ENCODE measurements at places on chromosomes 4 and X.

- no peak for DNase-seq
Observed at GRCh38 chr4:173051716-173052115, 116.9 kb upstream of the GALNT7 start.

- no peak for DNase-seq
Observed at GRCh38 chrX:24668111-24668510, 21.0 kb upstream of the PCYT1B start.

- DNase-seq, result no peak
Observed at GRCh38 chrX:69069876-69070275, 95.4 kb downstream of the PJA1 start.

GRCh38 chr4:115259642-115260041, 146.2 kb upstream of the NDST4 start:
- no peak for DNase-seq

- peak; percentile 14 for DNase-seq
Observed at GRCh38 chrX:43656005-43656494, at the start of gene MAOA. Gene MAOA (plus strand): TSS chrX:43656299. CDS start chrX:43656342, 43 bp downstream.

DNA sequence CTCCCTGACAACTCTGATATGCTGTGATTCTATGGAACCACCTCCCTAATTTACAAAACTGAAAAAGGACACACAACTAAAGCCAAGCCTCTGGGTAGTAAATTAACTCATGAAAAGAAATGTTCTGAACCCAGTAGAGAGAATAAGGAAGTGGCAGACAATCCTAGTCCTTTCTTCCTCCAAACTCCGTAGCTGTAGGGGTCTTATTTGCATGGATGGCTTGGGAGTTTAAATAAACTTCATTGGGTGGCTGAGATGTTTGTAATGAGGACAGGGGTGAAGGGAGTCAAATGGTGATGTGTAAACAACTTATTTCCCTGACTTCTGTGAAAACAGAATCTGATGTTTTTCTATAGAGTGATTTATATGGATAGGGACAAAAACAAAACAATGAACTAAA, 59.3 kb downstream of the GPC3 start:
- DNase-seq, result no peak

DNA sequence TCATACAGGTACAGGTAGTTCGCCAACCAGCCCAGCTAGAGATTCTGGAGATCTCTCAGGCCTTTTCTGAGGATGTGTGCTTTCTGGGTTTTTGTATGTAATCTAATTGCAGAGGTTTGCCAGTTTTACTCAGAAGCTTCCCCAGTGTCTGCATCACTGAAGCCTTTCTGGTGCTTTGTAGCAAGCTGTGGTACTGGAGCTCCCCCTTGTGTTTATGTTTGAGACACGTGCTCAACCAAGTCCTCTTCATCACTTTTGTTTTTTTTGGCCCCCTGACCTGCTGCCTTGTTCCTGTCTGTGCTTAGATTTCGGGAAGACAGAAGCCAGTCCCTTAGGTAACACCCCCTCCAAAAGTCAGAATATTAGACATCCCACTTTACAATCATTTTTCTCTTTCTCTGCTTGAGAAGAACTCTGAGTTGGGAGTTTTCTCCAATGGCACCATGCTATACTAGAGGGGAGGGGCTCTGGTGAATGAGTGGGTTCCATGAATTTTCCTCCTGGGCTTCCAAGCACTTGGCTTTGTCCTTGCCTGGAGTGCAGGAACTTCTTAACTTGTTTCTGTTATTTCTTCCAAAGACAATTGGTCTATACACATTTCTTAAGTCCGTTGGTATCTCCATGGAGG, 128.4 kb upstream of the TBC1D9 start:
- peak; percentile 62 for DNase-seq

GRCh38 chrX:153299855-153300254, 21.7 kb downstream of the PNMA6F start:
- no peak for DNase-seq

DNA sequence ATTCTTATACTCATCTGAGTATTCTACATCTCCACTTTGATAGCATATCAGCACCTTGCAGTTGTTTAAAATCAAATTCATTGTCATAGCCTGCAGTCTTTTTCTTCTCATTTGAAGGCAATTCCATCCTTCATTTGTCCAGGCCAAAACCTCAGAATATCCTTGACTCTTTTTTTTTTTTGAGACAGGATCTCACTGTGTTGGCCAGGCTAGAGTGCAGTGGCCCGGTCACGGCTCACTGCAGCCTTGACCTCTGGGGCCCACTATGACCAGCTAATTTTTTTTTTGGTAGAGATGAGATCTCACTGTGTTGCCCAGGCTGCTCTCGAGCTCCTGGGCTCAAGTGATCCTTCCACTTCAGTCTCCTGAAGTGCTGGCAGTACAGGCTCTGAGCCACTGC, 2.6 kb downstream of the MRPL1 start:
- DNase-seq, result no peak

DNA sequence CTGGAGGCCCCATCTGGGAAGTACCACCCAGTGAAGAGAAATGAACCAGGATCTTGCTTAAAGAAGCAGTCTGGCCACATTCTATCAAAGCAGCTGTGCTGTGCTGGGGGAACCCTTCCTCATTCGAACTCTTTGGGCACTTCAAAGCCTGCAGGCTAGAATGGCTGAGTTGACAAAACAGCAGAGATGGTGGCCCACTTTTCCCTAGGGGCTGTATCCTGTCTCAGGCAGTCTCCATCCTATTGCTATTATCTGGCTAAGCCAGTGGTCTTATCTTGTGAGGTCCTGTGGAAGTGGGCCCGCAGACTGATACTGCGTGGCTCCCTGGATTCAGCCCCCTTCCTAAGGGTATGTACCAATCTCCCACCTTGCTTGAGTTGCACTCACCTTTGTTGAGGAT, 114.3 kb downstream of the VSIG4 start:
- no peak for DNase-seq

- DNase-seq, result no peak
Observed at GRCh38 chr4:142778430-142778829, 67.7 kb downstream of the INPP4B start.

- no peak for DNase-seq
Observed at GRCh38 chr4:146643812-146644401, 5.2 kb downstream of the POU4F2 start.

GRCh38 chr4:80361329-80361900, 25.9 kb downstream of the CFAP299 start:
- DNase-seq, result peak; percentile 28

DNA sequence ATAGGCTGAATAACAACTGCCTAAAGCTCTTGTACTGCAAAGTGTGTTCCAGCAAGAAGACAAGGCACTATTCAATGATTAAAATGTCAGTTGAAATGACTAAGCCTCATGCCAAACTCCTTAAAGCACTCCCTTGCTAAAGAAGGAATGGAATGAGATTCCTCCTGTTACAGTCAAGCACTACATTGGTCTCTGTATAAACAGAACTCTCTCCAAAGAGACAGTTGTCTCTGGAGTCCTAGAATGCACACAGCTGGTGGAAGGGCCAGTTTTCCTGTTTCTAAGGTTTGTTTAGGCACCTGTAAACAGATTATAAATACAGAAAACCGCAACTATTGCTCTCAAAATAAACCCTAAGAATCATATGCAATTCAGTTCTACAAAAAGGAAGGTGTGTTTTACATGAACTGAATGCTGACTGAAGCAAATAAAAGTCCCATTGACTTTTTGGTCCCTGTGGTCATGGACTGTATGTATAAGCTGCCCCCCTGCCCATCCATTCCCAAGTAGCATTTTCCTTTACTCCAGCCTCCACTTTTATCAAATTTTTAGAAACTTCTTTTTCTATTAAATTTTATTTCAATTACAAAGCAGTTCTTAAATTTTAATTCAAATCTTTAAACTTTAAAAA, 47.0 kb downstream of the FAT1 start:
- DNase-seq, result no peak

GRCh38 chr4:1302159-1302558, 12.5 kb downstream of the MAEA start:
- DNase-seq, result no peak

DNA sequence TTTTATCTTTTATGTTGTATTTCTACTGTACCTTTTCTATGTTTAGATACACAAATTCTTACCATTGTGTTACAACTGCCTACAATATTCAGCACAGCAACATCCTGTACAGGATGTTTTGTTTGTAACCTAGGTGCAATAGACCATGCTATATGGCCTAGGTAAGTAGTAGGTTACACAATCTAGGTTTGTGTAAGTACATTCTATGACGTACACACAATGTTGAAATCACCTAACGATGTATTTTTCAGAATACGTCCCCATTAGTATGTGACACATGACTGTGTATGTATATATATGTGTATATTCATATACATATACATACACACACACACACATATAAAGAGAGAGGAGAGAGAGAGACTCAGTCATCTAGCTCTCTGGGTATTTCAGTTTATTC, 103.5 kb downstream of the CLNK start:
- no peak for DNase-seq

GRCh38 chr4:4395849-4396627, 9.1 kb downstream of the NSG1 start:
- DNase-seq, result no peak

DNA sequence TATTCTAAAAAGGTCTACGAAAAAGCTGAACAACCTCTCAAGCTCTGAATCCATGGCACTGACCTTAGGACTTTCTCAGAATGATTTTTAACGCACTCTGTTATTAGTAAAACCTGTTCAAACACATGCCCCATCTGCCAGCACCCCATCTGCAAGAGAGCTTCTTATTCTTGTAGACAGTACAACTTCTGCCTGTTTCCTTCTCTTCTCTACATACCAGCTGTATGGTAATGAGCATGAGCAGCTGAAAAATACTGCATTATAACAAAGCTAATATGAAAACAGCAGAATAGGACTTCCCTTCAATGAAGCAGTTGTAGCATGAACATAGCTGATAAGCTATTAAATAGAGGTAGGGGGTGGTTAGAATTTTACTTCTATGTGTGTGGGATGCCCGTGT, 167.9 kb downstream of the FBXW7 start:
- no peak for DNase-seq

DNA sequence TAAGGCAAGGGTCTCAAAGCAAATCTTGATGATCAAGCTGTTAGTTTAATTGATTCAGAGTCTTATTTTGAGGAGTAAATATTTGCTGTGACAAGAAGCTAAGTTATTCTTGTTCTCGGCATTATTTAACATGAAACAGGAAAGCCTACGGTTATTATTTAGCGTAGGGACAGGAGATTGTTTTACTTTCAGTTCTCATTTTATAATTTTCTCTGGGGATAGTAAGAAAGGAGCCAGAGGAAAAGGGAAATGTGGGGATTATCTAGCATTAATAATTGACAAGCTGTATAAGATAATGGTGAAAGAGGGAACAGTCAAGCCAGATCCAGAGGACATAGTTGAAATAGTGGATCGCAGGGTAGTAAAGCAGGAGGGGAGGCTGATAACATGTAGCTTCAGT, 39.7 kb upstream of the PARM1 start:
- no peak for DNase-seq

GRCh38 chr4:121711263-121712000, 14.7 kb upstream of the ANXA5 start:
- peak; percentile 67 for DNase-seq

- DNase-seq, result peak; percentile 58
Observed at GRCh38 chr4:107736924-107737448, 17.0 kb upstream of the PAPSS1 start.

GRCh38 chr4:182533964-182534363, 290.8 kb downstream of the TENM3 start:
- no peak for DNase-seq

DNA sequence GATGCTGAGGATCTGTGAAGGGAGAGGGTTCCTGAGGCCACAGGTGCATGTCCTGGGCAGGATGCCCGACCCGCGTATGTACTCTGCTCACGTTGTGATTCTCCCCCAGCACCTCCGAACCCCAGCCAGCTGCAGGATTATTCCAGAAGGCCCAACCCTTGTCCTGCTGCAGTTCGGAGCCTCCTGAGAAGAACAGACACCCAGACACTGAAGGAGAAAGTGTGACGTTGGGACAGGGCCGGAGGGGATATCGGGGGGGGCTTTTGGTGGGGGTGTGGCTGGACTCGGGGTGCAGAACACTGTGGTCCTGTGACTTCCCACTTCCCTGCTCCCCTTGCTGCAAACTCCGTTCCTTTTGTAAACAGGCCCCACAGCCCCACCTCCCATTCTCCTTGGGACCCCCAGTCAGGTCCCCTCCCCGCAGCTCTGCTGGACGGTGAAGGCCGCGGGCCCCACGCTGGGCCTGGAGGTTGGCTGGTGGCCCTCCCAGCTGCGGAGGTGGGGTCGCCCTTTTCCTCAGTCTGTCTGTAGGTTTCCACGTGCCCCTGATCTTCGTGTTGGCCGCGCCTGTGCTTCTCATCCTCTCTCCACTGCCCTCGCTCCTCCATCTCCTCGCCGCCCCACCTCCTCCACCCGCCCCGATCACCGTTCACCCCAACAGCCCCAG, 83.0 kb upstream of the ADRA2C start:
- no peak for DNase-seq

- DNase-seq, result no peak
Observed at GRCh38 chr4:119034276-119035008, 101.2 kb upstream of the MYOZ2 start.

DNA sequence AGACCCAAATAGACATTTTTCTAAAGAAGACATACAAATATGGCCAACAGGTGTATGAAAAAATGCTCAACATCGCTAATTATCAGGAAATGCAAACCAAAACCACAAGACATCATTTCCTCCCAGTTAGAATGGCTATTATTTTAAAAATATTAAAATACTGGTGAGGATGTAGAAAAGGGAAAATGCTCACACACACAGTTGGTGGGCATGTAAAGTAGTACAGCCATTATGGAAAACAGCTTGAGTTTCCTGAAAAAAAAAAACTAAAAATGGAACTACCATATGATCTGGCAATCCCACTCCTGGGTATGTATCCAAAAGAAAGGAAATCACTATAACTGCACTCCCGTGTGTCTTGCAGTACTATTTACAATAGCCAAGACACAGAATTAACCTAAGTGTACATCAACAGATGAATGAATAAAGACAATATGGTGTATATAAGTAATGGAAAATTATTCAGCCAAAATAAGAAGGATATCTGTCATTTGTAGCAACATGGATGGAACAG, 128.9 kb upstream of the DKK2 start:
- no peak for DNase-seq

GRCh38 chr4:134533068-134533467, 331.5 kb upstream of the PABPC4L start:
- DNase-seq, result no peak

DNA sequence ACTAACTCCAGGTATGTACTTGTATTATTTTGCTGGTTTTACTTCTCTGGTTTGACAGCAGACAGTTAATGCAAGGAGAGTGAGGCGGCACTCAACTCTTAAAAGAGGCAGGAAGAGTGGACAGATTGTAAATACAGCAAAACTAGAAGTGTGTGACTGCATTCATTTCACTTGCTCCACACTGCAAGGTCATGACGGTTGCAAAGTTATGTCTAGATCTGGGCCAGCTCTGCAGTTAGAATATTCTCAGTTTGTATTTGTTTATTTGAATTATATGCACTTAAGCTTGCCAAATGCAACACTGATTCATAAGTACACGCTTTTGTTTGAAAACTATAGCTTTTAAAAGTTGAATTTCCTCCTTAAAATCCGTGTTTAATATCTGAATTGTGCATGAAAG, 148.9 kb downstream of the STIM2 start:
- DNase-seq, result no peak

DNA sequence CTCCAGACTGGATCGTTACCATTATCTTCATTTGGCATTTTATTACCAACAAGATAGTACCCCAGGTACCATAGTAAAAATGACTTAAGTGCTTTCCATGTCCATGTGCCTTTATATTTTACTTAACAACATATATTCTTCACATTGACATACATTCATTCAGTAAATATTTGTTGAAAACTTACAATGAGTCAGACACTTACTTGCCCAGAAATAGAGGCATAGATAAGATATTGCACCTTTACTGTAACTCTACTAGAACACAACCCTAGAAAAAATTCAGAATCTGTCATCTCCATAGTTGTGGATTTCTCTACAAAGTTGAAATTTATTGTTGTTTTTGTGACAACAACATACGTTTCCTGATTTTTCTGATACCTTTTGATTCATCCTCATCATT, 640.6 kb downstream of the RPA4 start:
- DNase-seq, result no peak

All from activated CD4-positive, alpha-beta T cell treated with anti-CD3 and anti-CD28 coated beads, Interleukin-10, Interleukin-2, amounts not matched to agents 100 ng/mL and 50 ng/mL, durations not matched to agents 16 hours and 8 hours (primary cell).